ENCODE measurements at places on chromosomes 4 and X. TPM values are rescaled to one million over a fixed set of nuclear protein-coding genes. Genes with fewer than 3 reads are reported as not detected.

GRCh38 chr4:140152013-140152703, 1.8 kb downstream of the MAML3 start:
- peaks cover 5% of the 10 kb centered on the region for H3K4me1 ChIP-seq
- DNase-seq, result peak; percentile 77
- H3K27ac ChIP-seq, result no peak overlapping the region
- H3K36me3 ChIP-seq, result no peaks in the 10 kb centered on the region

- H3K27me3 ChIP-seq, result no peaks in the 10 kb centered on the region
- H3K4me3 ChIP-seq, result peak overlapping the region; percentile 86
- no peak for DNase-seq
- H3K27ac ChIP-seq, result peak overlapping the region; percentile 96
- no peaks in the 10 kb centered on the region for H3K36me3 ChIP-seq
Observed at GRCh38 chrX:41086627-41086932, 1.3 kb downstream of the USP9X start.

ANAPC10 gene
- total RNA-seq, result 26.8 TPM

SPANXC gene
- not detected for total RNA-seq

STOX2 gene
- total RNA-seq, result not detected

TEX13A gene
- not detected for total RNA-seq

TRIML2 gene
- not detected for total RNA-seq

RAI2 gene
- total RNA-seq, result 0.64 TPM
